ENCODE measurements at places on chromosomes 12 and 14.

GRCh38 chr12:115506822-115507559, 770.5 kb downstream of the MED13L start:
- DNase-seq: no peak

DNA sequence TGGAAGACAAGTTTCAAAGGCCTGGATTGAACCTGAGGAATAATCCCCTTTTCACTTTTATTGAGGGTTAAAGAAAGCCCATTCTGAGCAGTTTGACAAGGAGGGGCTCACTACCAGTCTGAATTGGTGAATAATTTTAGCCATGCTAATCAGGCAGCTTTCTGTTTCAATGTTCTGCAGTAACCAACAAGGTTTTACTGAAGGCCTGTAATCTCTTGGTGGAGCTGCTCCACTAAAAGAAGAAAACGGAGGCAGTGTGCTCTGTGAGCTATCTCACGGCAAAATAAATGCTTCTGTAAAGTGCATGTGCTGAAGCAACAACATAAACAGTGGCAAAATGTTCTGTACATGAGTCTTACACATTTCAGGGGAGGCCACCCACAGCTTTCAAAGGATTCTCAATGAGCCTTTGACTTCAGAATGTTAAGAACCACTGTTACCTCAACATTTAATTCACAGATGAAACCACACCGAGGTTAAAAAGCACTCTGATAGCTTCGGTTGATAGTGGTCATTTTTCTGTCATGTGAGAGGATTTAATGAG, 111.2 kb downstream of the LRIG3 start:
- DNase-seq: no peak

GRCh38 chr12:26465419-26466097, 270.2 kb downstream of the SSPN start:
- DNase-seq: no peak

DNA sequence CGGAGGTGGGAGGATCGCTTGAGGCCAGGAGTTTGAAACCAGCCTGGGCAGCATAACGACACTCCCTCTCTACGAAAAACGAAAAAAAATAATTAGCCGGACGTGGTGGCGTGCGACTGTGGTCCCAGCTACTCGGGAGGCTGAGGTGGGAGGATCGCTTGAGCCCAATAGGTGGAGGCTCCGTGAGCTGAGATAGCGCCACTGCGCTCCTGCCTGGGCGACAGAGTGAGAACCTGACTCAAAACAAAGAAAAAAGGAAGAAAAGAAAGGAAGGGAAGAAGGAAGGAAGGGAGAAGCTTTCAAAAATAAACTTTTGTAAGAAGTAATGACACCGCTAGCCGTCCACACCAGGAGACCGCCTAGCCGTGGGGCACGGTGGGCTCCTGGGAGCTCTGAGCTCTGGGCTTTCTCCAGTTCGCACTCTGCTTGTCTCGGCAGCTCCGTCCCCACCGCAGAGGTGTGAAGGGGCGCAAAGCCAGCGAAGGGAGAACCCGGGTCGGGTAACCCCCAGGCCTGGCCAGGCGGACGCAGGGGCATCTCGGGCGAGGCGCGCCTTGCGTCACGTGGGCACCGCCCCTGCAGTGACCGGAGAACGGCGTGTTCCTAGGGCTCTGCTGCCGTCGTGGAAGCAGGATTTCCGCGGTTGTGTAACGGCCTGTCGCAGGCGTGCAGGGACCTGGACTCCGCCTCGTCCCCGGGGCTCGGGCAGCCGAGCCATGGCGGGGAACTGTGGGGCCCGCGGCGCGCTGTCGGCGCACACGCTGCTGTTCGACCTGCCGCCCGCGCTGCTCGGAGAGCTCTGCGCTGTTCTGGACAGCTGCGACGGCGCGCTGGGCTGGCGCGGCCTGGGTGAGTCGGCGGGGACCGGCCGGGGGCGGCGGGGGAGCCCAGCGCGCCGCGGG, at the start of gene IRAK3:
Gene IRAK3, plus strand, starts transcription at position 631 of the 902 bp plus-strand sequence. Its CDS starts 86 bp downstream, at position 717.
- no peak for DNase-seq

DNA sequence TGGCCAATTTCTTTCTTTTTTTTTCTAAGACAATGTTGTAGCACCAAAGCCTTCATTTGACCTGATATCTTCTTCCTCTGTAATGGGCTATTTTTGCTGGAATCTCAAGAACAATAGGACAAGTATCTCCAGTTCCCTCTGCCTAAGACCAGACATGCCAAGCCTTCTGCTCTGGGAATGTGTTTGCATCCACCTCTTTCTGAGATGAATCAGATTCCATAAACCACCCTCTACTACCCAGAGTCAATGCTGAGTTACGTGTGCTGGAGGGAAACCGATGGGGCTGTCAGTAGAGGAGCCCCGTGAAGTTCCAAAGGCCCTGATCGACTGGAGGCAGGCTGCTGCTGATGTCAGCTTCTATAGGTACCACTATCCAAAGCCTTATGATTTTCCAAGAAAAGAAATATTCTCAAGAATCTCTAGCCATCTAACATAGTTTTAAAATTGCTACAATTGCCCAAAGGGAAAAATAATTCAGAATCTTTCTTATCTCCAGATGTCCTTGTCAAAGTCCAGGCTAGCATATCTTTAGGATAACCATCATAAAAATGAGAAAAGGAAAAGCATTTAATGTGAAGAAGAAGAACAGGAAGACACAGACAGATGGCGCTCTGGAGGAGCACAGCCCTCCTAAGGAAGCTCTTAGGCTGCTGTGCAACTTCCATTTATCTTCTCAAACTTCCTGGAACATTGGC, 101.9 kb downstream of the SLC8A3 start:
- DNase-seq: no peak

DNA sequence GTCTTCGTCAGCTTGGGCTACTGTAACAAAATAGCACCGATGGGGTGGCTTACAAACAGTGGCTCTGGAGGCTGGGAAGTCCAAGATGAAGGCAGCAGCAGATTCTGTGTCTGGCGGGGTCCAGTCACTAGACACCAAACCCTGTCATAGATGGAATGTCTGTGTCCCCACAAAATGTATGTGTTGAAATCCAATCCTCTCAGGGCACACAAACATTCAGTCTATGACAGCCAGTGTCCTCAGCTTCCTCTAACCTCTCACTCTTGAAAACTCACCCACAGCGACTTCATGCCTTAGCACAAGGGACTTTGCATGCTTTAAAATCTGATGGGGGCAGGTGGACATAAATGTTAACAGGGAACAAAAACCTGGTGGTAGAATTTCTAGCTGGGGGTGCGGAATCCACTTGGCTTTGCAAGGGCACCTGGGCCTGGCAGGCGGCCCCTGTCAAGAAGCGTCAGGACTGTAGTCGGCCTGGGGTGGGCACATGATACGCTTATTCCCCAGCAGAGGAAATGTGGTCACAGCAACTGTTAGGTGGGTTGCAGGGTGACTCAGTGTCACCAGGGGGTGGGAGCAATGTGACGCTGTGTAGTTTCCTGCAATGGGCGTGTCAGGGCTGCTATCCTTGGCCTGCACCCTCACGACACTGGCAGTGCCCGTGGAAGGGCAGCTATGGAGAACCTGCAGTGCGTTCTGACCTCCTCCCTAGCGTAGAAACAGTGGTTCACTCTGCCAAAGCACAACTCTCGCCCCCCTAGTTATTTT, 17.7 kb downstream of the RIN3 start:
- DNase-seq: no peak
